Sigmoid colon (tissue), 7 donors: ENCODE measurements at places on chromosomes 7 and 10. TPM values are rescaled to one million over a fixed set of nuclear protein-coding genes. Genes with fewer than 3 reads are reported as not detected.

C10orf88 gene
- 4.6 TPM for total RNA-seq

CUZD1 gene
- total RNA-seq = not detected

ITIH5 gene
- 126 TPM for total RNA-seq

ELFN1 gene
- total RNA-seq = 0.36 TPM

SH2D4B gene
- 0.33 TPM for total RNA-seq

UNCX gene
- total RNA-seq = not detected

C10orf105 gene
- not detected for total RNA-seq

OR6B1 gene
- not detected for total RNA-seq

POT1 gene
- total RNA-seq = 26.2 TPM

TRPV5 gene
- not detected for total RNA-seq

TFR2 gene
- not detected for total RNA-seq

DNA sequence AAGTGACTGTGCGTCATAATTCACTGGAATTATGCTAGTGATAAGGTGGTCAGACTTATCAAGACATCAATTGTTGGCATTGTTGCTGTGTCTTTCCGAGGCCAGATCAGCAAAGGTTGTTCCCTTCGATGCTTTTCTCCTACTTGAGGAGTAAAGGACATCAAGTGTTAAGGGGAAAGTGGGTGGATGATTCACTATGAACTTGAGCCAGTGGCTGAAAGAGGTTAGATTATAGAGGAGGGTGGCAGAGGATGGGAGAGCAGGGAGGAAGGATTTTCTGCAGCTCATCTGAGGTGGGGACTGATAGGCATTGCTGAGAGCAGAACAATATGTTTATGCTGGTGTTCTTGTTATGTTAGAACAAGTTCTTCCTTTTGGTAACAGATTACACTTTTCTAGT is 131.4 kb upstream of the AGR3 start:
- no peak overlapping the region for H3K27ac ChIP-seq
- no peak overlapping the region for H3K4me3 ChIP-seq
- H3K27me3 ChIP-seq = no peaks in the 10 kb centered on the region

GRCh38 chr7:105788356-105788755 is 88.0 kb downstream of the ATXN7L1 start:
- H3K36me3 ChIP-seq = no peaks in the 10 kb centered on the region
- no peak overlapping the region for H3K4me3 ChIP-seq
- DNase-seq = no peak
- H3K27me3 ChIP-seq = no peaks in the 10 kb centered on the region
- H3K27ac ChIP-seq = no peak overlapping the region

DNA sequence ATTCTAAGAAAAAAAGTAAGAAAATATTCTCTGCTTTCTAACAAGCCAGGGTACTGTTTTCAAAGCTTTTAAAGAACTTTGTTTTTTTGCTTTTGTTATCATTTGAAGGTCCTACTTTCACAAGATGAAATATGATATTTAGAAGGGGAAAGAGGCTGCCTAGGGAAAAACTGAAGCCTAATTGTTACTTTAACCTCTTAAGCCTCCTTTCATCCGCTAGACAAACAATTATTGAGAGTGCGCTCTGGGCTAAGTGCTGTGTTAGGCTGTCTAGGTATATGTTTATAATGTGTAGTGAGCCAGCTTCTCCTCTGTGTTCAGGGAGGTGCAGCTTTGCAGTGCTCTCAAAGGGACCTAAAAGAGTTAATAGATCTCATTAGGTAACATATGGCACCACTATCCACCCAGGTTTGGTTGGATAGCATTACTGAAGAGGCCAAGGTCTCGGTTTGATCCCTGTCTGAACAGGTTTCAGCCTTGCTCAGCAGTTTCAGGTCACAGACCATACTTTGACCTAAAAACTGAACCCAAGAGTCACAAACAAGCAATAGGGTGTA is 17.9 kb downstream of the PDK4 start:
- H3K27ac ChIP-seq = no peak overlapping the region
- no peak for DNase-seq
- H3K27me3 ChIP-seq = no peaks in the 10 kb centered on the region
- H3K4me1 ChIP-seq = no peaks in the 10 kb centered on the region
- H3K4me3 ChIP-seq = no peak overlapping the region

GRCh38 chr10:89591796-89592271 is 53.2 kb downstream of the PANK1 start:
- H3K4me3 ChIP-seq = no peak overlapping the region
- no peaks in the 10 kb centered on the region for H3K36me3 ChIP-seq
- H3K27ac ChIP-seq = no peak overlapping the region
- no peak for DNase-seq

DNA sequence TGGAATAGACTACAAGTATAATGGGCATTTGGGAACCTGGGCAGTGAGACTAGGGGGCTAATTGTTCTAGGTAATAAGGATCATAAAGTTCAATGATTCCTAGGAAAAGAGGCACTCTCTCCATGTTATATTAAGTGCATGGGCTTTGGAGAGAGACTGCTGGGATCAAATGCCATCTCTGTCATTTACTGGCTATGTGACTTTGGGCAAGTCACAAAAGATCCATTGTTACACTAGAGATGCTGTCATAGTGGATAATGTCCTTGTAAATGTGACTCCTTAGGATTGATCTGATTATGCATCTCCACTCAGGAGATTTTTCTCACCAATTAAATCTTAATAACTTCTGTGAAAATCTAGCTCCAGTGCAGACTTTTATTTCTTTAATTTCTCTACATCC is 156.3 kb upstream of the CACNA2D1 start:
- no peak overlapping the region for H3K4me3 ChIP-seq
- no peak overlapping the region for H3K27ac ChIP-seq
- no peaks in the 10 kb centered on the region for H3K36me3 ChIP-seq
- no peak for DNase-seq
- peaks cover 10% of the 10 kb centered on the region for H3K4me1 ChIP-seq

- no peak overlapping the region for H3K27ac ChIP-seq
- H3K4me1 ChIP-seq = no peaks in the 10 kb centered on the region
- no peak overlapping the region for H3K4me3 ChIP-seq
- H3K27me3 ChIP-seq = no peaks in the 10 kb centered on the region
- DNase-seq = no peak
Measured at GRCh38 chr10:48740015-48740707, 55.5 kb downstream of the WDFY4 start.

DNA sequence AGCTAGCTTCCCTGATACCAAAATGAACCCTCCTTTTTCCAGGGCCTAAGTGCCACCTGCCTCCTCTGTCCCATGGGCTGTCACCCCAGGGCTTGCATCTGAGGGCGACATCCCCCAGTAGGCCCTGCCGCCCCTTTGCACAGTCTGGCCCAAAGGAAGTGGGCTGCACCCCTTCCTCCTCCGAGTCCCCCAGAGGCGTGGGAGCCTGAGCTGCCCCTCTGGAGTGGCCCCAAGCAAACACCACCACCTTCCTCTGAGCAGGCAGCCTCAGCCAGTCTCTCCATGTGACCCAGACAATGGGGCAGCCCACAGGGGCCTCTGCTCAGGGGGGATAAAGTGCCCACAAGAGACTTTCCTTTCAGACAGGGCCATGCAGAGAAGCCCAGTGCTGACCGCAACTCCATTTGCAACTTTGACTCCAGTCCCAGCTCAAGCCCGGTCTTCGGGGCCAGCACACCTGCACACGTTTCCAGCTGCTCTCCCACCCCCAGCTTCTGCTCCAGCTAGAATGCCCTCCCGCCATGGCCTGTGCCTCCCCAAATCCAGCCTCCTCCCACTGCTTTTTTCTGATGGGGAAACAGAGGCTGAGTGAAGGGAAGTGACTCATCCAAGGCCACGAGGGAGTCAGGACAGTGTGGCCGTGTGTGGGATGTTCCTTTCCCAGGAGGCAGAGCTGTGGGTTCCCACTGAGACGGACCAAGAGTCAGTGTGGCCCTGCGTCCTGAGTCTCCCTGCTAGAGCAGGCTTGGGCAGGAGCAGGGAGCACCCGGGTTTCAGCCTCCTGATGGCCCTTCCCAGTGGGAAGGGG is 111.9 kb downstream of the ZMIZ1 start:
- H3K4me3 ChIP-seq = no peak overlapping the region
- no peak for DNase-seq
- H3K27me3 ChIP-seq = no peaks in the 10 kb centered on the region
- peaks cover 100% of the 10 kb centered on the region for H3K4me1 ChIP-seq

DNA sequence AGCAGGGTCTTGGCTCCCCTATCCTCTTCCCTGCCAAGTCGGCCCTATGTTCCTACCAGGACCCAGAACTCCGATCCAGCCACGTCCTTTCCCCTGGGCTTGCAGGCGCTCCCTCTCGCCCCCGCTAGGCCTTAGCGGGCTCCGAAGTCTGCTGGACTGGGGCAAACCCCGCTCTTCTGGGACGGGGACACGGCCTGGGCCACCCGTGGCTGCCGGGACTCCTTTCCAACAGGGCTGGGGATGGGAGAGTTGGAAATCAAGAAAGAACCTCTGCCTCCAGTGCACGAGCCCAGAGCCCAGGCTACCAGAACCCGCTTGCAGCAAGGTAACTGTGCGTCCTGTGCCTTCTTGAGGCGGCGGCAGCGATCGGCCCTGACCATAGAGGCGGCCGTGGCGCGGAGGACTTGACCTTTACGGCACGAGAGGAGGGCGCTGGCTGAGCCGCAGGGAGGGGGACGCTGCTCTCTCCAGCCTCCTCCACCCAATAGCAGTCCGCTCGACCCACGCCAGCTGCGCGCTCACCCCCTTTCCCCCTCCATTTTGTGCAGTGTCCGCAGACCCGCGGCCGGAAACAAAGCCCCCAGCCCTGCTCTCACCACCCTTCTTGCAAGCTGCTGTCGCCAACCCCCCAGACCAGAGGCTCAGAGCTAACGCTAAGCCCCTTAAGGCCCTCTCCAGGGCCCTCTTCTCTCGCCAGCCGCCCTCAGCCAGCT is 7.0 kb upstream of the HOXA11 start:
- DNase-seq = peak; percentile 91
- peak overlapping the region; percentile 65 for H3K4me3 ChIP-seq
- H3K27ac ChIP-seq = peak overlapping the region; percentile 97
- H3K4me1 ChIP-seq = peaks cover 79% of the 10 kb centered on the region

- DNase-seq = peak; percentile 90
- peak overlapping the region; percentile 8 for H3K4me3 ChIP-seq
- peaks cover 30% of the 10 kb centered on the region for H3K4me1 ChIP-seq
- H3K27me3 ChIP-seq = no peaks in the 10 kb centered on the region
Measured at GRCh38 chr10:76036111-76036940, 604.9 kb downstream of the LRMDA start.

GRCh38 chr7:73557397-73558257 is at the start of gene BCL7B:
Gene BCL7B (minus strand): TSS chr7:73557690. CDS start chr7:73557578, 112 bp downstream.
- H3K4me1 ChIP-seq = peaks cover 20% of the 10 kb centered on the region
- H3K27me3 ChIP-seq = no peaks in the 10 kb centered on the region
- peak within 1 kb of the TSS; percentile 95 for H3K4me3 ChIP-seq
- no peaks in the 10 kb centered on the region for H3K36me3 ChIP-seq
- DNase-seq = peak; percentile 85
- H3K27ac ChIP-seq = peak within 1 kb of the TSS; percentile 99

DNA sequence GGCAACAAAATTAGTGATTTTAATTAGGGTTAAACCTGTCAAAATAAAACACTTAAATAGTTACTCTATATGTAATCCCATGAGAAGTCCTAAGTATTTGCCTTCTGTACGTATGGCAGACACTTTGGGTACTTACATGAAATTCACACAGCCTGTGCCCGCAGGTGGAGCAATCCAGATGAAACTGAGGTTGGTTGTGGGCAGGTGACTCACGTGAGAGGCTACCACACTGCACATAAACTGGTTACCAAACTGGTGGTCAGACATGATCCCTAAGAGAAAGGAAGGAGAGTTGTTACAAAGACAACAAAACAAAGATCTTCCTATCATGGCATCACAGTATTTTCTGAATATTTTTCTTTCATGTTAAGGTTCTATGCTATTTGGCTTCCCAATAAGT is 156.1 kb downstream of the RELN start:
- no peaks in the 10 kb centered on the region for H3K27me3 ChIP-seq
- no peaks in the 10 kb centered on the region for H3K4me1 ChIP-seq

DNA sequence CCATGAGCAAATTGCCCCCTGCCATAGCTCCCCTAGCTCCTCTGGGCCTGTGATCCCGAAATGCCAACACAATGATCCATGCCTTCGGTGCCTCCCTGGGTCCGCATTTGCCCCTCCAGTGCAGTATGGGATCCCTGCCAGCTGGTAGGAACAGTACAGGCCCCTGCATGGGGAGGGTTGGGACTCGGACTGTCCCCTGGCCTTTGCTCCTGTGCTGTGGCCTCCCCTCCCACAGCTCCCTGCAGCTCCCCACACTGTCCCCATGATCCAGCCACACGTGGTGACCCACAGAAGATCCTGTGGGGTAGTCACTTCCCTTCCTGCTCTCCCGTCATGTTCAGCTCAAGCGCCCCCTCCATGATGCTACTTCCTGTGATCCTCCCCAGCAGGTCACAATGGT is 140.3 kb downstream of the MAPK8 start:
- H3K27me3 ChIP-seq = no peaks in the 10 kb centered on the region
- no peaks in the 10 kb centered on the region for H3K4me1 ChIP-seq
- no peak overlapping the region for H3K27ac ChIP-seq
- H3K36me3 ChIP-seq = no peaks in the 10 kb centered on the region
- no peak for DNase-seq

DNA sequence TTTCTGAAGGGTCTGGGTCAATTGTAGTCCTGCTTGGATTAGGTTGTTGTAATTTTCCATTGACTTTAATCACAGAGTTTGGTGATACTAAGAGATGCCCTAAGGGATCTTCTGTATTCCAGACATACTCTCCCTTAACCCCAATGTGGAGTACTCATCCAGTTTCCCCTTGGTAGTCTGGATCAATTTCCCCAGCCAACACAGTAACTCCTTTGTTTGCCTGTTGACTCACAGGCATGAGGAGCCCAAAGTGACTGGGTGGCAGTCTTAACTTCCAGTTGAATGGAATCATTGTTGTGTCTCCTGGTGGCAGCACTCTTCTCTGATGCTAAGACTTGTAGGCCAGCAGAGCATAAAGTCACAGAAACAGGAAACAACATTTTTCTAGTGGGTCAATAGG is 41.5 kb upstream of the PIK3CG start:
- no peak overlapping the region for H3K4me3 ChIP-seq
- H3K27ac ChIP-seq = no peak overlapping the region
- no peaks in the 10 kb centered on the region for H3K36me3 ChIP-seq
- no peak for DNase-seq

- no peaks in the 10 kb centered on the region for H3K36me3 ChIP-seq
- H3K27me3 ChIP-seq = no peaks in the 10 kb centered on the region
- no peak overlapping the region for H3K27ac ChIP-seq
- no peak for DNase-seq
Measured at GRCh38 chr10:36116731-36117130, 474.6 kb upstream of the FZD8 start.

GRCh38 chr10:12633776-12634620 is 284.7 kb downstream of the CAMK1D start:
- H3K27me3 ChIP-seq = no peaks in the 10 kb centered on the region
- DNase-seq = no peak
- no peak overlapping the region for H3K4me3 ChIP-seq
- H3K36me3 ChIP-seq = no peaks in the 10 kb centered on the region

GRCh38 chr7:96102096-96102811 is 219.6 kb downstream of the SLC25A13 start:
- no peaks in the 10 kb centered on the region for H3K36me3 ChIP-seq
- H3K4me1 ChIP-seq = no peaks in the 10 kb centered on the region
- no peak overlapping the region for H3K27ac ChIP-seq
- H3K27me3 ChIP-seq = no peaks in the 10 kb centered on the region
- no peak overlapping the region for H3K4me3 ChIP-seq
